ENCODE measurements at places on chromosomes 6 and 20.

DNA sequence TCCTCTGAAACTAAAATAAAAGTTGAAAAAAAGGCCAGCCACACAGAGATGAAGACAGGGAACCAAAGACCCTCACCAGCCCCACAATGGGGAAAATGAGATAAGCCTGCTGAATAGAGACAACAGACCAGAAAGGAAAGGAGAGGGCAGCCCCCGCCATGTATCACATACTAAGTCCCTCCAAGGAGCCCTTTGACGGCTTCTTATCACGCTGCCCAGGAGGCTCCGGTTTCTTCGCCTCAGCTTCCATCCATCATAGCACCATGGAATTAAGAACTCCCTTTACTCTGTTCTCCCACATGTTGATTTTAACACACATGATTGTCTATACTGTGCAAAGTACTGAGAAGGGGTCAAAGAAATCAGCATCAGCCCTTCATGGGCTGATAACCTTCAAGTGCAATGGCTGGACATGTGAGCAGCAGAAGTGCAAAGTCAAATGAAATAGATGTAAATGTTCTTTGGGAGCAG is 54.9 kb downstream of the MAP3K5 start:
- no peak for DNase-seq

- no peak for DNase-seq
Measured at GRCh38 chr20:22757424-22758183, 173.2 kb upstream of the FOXA2 start.

DNA sequence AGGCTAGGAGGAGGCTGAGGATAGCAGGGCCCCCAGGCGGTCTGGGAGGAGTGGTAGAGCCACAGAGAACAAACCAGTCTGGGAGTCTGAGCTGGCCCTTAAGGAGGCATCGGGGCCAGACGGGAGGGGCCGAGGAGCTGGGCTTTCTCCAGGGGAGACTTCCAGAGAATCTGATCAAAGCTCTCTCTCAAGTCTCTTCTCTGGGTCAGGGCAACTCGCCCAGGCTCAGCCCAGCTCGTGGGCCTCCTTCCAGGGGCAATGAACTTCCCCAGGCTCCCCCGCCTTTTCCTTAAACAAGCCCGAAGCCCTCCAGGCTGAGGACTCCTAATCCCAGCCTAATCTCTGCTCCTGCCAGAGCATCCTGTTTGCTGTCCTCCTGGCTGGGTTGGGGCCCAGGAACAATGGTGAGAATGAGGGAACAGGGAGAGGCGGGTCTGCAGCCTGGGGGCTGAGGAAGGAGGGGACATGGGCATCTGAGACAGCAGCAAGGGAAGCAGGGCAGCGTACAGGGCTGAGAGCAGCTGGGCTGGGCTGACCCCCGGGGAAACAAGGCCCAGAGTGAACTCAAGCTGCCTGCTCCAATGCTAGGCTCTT is 173.6 kb downstream of the ANKRD60 start:
- DNase-seq, result peak; percentile 25

- peak; percentile 82 for DNase-seq
Measured at GRCh38 chr6:158518191-158519127, 41.4 kb upstream of the TMEM181 start.

- no peak for DNase-seq
Measured at GRCh38 chr6:144158133-144158532, 7.8 kb downstream of the STX11 start.

DNA sequence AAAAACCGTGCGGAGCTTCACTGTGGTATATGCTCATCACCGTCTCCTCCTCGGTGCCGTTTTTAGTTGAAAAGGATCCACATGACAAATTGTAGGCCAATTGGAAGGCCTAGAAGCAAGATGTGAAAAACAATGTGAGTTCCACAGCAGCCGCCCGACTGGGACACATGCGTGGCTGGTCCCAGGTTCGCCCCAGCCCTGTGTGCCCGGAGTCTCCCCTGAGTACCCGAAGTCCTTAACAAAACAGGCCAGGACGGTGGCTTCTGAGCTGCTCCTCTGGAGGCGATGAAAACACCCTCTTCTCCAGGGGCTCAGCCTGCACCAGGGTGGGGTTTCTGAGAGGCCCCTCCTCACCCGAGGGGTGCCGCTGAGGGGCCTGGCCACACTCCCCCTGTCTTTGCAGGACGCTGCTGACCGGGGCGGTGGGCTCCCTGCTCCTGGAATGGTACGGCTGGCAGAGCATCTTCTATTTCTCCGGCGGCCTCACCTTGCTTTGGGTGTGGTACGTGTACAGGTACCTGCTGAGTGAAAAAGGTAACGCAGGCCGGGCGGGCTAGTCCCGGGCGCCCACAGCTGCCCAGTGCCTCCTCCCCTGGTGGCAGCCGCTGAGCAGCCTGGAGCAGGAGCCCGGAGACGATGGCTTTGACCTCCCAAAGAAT is 9.8 kb downstream of the SLC17A9 start:
- no peak for DNase-seq
